ENCODE measurements at places on chromosomes 12 and 14. TPM values are rescaled to one million over a fixed set of nuclear protein-coding genes. Genes with fewer than 3 reads are reported as not detected.

DNA sequence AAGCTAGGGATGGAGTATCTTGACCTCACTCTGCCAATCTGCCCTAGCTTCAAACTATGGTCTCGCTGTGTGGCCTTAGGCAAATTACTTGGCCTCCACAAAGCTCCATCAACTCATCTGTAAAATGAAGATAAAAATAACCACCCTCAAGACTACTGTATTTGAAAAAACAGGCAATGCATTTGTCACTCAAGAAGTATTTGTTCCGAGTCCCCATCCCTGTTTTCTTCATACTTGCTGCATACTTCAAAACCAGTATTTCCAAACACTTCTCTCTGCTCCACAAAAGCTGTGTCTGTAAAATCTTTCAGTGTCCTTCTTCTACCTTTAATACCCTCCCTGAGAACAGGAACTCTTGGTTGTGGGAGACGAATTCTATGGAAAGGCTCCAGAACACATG is 47.9 kb downstream of the GTF2A1 start:
- no peak for DNase-seq

- DNase-seq, result no peak
Observed at GRCh38 chr14:68976160-68977067, 2.7 kb downstream of the ACTN1 start.

DNA sequence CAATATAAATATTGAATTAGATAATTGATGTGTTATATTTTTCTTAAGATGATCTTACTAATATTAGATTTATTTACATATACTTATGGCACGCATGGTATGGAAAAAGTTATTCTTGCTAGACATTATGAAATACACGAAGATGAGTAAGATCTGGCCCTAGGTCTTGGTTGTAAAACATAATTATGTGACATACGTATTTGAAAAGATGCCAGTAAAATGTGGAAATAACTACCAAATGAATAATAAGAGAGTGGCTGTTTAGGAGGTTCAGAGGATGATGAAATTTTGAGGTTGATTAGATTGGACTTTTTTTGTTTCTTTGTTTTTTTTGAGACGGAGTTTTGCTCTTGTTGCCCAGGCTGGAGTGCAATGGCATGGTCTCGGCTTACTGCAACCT is 41.3 kb downstream of the FANCM start:
- DNase-seq, result no peak

Gene PRPH
- 0.24 TPM for total RNA-seq

Gene OSBPL8
- total RNA-seq, result 78.0 TPM
